ENCODE measurements at places on chromosomes 6 and 20.

DNA sequence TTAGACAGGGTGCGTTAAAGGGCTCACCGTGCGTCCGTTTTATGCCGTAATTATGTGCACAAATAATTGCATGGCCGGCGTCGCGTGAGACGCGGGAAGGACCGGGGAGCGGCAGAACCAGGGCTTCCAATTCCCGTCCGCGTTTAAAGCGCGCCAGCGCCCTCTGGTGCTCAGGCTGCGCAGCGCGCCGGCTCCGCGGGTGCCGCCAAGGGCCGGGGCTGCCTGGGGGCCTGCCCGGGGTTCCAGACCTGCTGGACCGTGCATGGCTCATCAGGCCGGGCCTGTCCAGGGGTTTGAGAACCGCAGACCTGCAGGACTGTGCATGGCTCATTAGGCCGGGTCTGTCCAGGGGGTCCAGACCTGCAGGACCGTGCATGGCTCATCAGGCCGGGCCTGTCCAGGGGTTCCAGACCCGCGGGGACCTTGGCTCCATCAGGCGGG lies 369.0 kb downstream of the THBS2 start:
- DNase-seq: peak; percentile 51

DNA sequence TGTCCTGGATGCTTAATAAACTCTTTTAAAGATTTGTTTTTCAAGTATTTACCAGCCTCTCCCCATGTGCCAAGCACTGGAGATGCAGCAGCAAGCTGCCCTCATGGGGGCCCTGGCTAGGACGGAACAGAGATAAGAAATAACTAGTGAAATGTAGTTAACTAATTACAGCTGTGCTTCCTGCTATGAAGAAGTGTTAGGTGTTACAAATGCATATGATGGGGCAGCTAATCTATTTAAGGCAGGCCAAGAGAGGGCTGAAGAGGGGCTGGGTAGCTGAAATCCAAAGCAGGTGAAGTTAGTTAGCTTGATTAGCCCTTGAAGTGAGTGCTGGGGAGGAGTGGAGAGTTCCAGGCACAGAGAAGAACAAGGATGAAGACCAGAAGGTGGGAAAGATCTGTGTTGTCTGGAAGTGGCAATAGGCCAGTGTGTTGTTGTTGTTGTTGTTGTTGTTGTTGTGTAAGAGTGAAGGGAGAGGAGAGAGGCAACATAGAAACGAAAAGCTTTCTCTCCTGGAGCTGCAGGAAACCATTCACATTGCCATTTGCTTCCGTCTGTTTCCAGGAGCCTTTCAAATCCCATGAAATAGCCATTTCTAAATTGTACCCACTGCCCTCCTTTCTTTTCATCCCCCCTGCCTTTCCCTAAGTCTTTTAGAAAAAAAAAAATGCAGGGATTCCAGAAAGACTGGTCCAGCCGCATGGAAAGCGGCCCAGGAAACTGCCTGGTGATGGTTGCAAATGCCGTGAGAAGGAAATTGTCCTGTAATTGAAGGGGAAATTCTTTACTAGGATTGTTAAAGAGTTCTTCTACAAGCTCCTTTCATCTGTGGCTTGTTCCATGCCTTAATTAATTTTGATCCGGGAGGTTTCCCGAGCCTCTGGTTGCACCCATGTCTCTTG lies 119.6 kb downstream of the TFAP2C start:
- no peak for DNase-seq

GRCh38 chr6:157519255-157520116 lies 138.5 kb downstream of the ZDHHC14 start:
- no peak for DNase-seq

GRCh38 chr20:58048096-58048702 lies 180.3 kb downstream of the ANKRD60 start:
- DNase-seq: no peak

DNA sequence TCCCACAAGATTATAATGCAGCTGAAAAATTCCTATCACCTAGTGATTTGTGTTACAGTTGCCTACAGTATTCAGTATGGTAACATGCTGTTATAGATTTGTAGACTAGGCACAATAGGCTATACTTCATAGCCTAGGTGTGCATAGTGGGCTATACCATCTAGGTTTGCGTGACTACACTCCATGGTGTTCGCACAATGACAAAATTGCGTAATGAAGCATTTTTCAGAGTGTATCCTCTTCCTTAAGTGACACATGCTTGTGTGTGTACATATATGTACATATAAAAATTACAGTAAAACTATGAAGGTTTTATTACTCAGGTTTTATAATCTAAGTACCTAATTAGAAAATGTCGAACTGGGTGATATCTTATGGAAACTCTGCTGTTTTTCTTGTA lies 133.0 kb downstream of the FARS2 start:
- no peak for DNase-seq

DNA sequence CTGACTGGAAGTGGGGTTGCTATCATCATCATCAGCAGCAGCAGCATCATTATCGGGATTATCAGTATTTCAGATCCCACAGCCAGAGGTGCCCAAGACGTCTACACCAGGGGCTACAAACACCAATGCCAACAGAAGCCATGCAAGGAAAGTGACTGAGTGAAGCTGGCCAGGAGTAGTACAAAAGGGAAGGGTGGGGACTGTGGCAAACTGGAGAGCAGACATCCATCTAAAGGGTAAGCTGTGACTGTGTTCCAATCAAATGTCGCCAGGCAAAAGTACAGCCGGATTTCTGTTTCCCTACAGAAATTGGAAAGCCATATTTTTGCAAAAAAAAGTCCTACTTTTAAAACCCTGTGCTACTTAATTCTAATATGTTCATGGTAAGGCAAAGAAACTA lies 50.0 kb downstream of the PREX1 start:
- DNase-seq: no peak

DNA sequence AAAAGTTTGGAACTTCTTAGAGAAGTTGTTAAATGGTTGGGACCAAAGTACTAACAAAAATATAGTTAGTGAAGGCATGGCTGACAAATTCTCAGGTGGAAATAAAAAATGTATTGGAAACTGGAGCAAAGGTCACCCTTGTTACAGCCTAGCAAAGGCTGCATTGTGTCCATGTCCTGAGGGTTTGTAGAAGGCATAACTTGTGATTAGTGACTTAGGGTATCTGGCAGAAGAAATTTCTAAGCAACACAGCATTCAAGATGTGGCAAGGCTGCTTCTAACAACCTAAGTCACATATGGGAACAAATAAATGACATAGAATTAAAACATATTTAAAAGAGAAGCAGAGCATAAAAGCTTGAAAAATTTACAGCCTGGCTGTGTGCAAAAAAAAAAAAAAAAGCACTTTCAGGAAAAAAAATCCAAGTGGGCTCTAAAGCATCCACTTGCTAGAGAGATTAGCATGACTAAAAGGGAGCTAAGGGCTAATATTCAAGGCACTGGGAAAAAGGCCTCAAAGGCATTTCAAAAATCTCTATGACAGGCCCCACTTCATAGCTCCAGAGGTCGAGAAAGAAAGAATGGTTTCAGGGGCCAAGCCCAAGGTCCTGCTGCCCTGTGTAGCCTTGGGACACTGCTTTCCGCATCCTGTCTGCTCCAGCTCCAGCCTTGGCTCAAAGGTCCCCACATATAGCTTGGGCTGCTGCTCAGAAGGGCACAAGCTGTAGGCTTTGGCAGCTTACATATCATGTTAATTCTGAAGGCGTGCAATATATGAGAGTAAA lies 453.2 kb upstream of the PTCHD4 start:
- no peak for DNase-seq

DNA sequence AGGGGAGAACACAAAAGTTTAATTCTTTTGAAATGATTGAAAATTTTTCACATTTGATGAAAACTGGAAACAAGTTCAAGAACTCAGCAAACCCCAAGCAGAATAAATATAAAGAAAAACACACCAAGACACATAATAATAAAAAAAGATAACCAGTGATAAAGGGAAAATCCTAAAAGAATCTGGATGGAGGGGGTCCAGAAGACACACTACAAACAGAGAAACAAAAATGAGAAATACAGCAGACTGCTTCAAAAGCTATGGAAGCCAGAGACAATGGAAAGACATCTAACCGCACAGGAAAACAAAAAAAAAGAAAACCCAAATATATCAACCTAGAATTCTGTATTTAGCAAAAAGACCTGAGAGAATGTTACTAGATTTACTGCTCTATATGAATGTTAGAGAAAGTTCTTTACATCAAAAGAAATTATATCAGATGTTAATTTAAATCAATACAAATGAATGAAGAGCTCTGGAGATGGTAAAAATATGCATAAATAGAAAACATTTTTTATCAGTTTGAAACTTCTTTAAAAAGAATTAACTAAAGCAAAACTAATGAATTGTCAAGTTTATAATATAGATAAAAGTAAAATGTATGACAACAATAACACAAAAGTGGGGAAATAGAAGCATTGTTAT lies 310.7 kb upstream of the PREP start:
- DNase-seq: no peak

DNA sequence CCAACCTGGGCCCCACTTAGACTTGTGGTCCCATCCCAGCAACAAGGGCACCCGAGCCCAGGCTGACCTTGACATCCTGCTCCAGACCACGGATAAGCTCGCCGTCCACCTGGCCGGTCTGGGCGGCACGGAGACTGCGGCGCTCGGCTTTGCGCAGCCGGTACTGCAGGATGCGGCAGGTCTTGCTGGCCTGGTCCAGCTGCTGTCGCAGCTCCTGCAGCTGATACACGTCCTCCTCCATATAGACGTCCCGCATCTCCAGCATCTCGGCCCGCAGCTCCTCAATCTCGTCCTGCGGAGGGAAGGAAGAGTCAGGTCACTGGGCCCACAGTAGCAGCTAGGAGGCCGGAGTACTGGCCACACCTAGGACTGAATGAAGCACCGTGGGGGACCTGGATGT lies 36.8 kb upstream of the TLDC2 start:
- no peak for DNase-seq

DNA sequence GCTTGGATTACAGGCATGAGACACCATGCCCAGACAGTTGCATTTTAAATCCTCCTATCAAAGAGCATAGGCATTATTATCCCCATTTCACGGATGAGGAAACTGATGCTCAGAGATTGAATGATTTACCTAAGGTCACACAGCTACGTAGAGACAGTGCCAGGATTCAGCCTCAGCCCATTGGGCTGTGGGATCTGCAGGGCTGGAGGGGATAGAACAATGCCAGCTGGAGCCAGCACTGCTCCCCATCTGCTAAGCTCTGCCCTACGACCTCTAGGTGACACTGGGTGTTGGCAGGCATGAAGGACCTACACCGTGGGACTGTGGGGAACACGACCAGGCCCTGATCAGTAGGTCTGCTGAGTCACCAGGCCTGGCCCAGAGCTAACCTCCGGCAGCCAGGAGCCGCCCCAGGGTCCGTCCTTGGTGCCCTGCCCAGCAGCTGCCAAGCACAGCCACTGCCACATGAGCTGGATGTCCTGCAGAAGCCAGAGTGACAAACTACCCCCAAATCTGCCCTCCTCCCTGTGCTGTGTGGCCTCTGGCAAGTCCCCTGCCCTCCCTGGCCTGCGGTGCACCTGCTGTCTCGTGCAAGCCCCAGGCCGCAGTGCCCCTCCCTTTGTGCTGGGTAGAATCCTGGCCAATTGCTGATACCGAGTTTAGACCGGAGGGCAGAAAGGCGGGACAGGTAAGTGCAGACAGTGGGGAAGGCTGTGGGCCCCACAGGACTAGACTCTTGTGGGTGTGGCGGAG lies 47.6 kb upstream of the PTGIS start:
- no peak for DNase-seq

DNA sequence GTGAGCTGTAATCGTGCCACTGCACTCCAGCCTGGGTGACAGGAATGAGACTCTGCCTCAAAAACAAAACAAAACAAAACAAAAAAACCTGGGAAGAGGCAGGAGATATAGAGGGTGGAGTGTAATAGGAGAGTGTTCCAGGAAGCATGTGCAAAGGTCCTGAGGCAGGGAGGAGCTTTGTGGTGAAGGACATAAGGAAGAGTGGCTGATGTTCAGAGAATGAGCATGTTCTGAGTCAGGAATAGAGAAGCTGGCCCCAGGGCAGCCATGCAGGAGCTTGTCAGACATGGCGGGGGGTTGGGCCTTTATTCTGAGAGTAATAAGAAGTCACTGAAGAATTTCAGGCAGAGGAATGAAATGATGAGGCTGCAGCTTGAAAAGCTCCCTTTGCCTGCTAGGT lies 337.0 kb downstream of the CDH26 start:
- no peak for DNase-seq

DNA sequence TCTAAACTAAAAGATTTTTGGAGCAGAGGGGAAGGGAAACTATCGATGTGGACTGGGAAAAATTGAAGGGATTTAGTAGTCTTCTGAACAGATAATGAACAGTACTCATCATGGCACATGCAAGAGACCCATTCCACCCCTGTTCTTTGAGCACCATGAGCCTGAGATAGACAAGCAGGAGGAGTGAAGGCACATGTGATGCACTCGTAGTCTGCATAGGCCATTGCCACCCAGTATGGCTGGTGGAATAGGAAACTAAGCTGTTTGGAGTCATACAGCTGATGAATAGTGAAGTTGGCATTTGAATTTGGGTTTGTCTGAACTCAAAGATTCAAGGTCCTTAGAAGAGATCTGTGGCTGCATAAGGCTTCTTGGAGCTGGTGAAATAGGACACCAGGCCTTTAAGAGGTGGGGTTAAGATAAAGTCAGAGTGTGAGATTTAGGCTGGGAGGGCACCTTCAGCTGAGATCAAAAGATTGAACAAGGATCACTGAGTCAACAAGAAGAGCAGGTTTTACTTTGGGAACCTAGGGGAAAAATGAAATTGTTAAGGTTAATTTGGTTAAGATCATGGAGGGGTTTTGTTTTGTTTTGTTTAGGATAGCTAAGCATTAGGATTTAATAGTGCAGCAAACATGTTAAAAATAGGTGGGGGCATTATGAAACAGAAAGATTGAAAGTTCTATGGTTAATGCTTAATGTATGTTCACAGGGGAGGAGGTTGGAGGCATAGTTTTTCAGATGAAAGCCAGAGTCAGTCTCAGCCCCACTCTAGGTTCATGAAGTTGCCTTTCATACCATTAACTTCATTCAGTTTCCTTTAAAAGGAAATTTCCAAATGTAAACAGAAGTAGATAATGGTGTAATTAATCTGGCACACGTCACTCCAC lies 148.8 kb downstream of the ARID1B start:
- no peak for DNase-seq

DNA sequence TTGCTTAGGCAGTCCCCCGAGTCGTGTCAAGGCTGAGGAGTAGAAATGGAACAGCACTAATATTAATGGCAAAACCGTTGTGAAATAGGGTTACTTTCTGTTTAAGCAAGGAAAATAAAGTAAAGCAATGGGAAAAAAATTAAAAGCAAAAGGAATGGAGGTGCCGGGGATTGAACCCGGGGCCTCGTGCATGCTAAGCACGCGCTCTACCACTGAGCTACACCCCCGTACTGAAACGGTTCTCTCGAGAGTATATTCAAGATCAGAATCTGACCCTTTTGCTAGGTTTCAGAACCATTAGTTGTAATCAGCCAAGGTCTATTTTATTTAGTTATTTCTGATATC lies 85.5 kb downstream of the TRIM27 start:
- DNase-seq: peak; percentile 61

DNA sequence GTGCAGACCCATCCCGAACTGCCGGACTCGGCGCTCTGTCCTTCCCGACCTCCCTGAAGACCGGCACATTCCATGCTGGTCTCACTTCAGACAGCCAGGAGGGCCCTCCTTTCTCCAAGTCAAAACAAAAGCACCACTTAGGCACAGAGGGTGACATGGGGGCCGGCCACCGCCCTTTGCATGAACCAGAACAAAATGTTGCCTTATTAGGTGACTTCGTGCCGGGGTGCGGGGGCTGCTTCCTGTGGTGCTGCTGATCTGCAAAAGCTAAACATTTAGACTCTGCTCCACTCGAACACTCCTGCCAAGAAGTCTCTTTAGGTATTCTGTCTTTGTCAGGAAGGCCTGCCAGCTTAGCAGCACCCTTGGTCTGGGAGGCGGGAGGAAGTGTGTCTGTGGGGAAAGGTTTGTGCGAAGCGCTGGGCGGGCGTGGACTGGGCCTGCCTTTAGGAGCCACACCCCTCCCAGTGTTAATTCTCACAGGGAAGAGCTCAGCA lies 133.8 kb downstream of the SMOC2 start:
- no peak for DNase-seq
